CD4-positive, alpha-beta T cell (primary cell): ENCODE measurements at places on chromosomes 16 and 17.
A peak's percentile ranks its signal among the peaks of the same experiment; 100 is the strongest.

DNA sequence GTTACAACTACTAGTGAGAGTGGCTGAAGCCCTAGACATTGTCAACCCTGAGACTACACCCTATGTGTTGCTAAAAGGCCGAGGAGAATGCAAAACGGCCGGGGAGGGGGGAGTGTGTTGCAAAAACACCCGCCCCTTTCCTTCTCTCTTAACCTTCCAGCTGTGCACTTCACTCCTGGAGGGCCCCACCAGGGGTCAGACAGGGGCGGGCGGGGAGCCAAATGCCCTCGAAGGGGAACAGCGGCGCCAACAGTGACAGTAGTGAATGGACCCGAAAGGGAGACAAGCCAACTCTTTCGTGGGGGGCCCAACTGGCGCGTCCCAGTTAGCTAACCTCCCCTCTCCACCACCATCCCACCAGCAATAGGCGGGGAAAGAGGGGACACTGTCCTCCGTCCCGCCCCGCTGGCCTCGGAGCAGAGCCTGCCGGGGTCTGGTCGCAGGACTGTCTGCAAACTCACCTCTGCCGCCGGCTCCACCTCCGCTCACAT lies 352 bp downstream of the MARF1 start:
- DNase-seq = peak; percentile 83

DNA sequence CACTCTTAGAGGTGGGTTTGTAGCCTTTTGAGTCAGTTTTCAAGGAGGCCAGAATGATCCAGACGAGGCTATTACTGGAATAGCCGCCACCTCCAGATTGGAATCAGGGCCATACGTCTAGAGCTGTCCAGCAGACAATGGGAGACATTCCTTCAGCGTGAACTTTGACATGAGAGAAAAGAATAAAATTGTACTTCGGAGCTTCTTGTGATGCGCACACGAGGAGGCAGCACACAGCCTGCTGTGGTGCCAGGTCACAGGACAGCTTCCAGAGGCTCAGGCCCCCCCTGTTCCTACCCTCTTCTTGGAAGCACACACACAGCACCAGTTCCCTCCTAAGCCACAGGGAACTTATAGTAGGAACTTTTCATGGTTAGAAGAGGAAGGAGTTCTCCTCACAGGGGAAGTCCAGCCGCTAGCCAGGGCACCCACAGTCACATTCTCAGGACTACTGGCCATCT lies 81.0 kb downstream of the VPS53 start:
- DNase-seq = no peak

GRCh38 chr17:65359016-65359415 lies 202.4 kb downstream of the AXIN2 start:
- no peak for DNase-seq

DNA sequence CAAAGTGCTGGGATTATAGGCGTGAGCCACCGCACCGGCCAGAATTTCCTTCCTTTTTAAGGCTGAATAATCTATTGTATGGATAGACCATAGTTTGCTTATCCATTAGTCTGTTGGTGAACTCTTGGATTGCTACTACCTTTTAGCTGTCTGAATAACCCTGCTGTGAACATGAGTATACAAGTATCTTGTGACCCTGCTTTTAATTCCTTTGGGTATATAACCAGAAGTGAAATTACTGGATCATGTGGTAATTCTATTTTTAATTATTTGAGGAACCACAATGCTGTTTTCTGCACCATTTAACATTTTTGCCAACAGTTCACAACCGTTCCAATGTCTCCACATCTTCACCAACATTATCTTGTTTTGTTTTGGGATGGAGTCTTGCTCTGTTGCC lies 4.6 kb upstream of the OTOA start:
- DNase-seq = no peak

DNA sequence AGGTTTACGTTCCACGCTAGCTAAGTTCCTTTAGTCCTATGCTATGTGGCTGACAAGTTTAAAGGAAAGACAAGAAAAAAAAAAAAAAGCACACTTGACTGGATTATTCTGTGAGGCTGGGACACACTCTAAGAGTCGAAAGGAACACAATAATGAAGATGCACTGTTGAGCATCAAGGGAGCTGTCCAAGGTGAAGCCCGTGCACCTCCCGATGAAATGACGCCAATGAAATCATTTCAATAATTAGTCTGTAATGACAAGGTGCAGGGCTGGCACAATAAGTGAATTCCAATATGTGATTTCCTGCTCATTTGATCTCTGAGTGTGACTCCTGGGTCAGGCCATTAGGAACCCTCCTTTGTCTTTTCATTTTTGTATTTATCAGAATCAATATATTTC lies 232.9 kb downstream of the CDH13 start:
- DNase-seq = no peak

GRCh38 chr17:40525294-40525693 lies 23.9 kb upstream of the TNS4 start:
- DNase-seq = no peak

GRCh38 chr17:44338702-44339101 lies 6.4 kb upstream of the GRN start:
- peak; percentile 48 for DNase-seq

GRCh38 chr17:67676305-67676704 lies 41.4 kb upstream of the NOL11 start:
- no peak for DNase-seq

DNA sequence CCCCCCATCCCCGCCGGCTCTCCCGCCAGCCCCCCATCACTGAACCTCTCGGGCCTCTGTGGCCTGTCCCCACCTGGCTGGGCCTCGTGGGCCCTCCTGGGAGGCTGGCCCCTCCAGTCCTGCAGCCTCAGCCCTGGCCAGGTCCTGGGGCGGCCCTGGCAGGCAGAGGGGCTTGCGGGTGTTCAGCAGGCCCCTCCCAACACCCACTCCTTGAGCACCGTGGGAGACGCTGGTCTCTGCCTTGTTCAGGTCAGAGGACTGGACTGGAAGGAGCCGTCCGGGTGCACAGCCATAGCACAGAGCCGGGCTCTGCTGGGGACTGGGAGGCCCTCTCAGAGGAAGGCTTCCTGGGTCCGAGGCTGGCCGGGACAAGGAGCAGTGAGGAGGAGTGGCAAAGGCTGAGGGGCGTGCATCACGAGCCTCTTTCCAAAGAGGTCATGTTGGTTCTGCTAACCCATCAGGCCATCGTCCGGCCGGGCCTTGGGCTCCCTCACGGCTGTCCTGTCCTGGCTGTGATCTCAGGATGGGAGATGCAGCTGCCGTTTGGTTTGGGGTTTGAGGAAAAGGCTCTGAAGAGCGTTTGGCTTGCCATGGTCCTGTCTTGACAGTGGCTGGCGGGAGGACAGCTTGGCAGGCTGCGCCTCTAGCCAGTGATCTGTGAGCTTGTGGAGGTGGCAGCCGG lies 6.3 kb upstream of the PABPN1L start:
- no peak for DNase-seq

GRCh38 chr16:78686601-78687000 lies 587.1 kb downstream of the WWOX start:
- no peak for DNase-seq

GRCh38 chr17:16027708-16028584 lies 28.3 kb downstream of the TTC19 start:
- no peak for DNase-seq

GRCh38 chr16:31869511-31870201 lies 4.0 kb upstream of the ZNF267 start:
- DNase-seq = peak; percentile 95

DNA sequence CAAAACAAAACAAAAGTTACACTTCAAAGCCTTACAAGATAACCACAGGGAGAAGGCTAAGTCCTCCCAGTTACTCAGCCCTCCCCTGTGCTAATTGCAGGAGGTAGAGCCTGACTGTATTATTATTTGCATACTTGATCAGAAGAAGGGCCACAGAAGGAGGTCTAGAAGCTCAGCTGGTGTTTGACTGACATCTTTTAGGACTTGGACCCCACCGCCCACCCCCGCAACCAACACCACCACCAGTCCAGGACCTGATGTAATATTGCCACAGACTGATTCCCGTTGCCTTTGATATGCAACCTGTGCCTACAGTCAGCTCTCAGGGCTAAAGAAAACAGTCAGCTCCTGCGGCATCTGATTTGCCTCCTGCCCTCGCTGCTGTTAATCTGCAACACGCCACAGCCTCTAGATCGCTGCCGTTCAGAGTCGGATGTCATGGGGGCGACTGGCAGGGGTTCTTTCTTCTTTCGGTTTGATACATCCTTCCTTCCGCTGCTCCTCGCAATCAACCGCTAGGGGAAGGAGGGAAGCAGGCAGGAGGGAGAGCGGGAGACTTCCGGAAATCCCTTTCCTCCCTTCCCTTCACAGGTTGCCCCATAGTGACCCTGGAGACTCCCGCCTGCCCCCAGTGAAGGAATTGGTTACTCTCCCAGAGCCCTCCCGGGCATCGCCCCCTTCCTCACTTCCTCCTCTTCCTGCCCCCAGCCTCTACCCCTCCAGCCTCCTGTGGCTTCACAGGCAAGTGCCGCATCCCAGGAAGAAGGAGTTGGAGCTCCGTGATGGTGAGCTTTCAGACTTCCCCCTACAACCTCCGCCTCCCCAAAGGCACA lies 90.5 kb upstream of the SOX9 start:
- DNase-seq = no peak

DNA sequence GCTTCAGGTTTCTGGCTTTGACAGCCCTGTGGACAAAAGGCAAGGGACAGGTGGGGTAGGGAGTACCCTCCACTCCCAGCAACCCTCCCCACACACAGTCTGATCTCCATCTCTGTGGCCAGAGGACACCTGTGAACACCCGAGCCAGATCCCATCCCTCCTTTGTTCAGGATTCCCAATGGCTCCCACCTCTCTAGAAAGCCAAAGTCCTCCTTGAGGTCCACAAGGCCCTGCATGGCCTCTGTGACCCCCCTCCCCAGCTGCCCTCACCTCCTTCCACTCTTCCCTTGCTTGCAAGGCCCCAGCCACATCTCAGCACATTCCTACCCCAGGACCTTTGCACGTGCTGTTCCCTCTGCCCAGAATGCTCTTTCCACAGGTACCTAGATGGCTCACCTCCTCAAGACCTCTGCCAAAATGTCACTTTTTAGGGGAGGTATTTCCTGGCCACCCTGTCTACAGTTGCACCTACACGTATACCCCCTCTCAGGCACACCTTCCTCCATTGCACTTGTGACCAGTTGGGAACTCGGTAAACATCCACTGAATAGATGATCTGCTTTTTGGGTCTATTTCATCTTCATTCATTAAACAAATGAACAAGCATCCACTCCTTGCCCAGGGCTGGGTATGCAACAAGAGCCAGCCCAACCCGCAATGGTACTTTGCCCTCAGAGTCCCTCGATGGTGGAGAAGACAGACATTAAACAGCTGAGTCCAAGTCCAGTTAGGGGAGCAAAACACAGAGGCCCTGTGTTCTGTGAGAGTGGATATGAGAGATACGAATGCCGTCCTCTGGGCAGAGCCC lies 107.0 kb downstream of the CRLF3 start:
- DNase-seq = peak; percentile 16

GRCh38 chr17:79127534-79128135 lies 53.0 kb downstream of the ENGASE start:
- no peak for DNase-seq

GRCh38 chr17:43855061-43855460 lies 8.1 kb downstream of the CD300LG start:
- no peak for DNase-seq

DNA sequence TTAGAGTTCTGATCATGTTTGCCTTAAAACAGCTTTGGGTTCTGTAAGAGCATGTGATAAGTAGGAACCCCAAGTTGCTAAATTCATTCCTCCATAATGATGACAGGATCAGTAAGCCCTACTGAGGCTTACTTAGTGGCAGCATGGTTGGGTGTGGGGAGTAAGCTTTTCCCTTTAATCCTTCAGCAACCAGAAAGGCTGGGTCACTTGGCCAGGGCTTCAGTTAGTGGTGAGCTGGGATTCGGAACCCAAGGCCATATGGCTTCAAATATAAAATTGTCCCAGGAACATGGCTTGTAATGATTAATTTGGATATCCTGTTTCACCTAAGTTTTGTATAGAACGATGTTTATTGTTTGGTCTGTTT lies 850 bp downstream of the GINS3 start:
- DNase-seq = no peak

- DNase-seq = no peak
Observed at GRCh38 chr17:5757314-5757907, 173.1 kb upstream of the NLRP1 start.

- no peak for DNase-seq
Observed at GRCh38 chr16:18931756-18932155, 5.5 kb upstream of the SMG1 start.

DNA sequence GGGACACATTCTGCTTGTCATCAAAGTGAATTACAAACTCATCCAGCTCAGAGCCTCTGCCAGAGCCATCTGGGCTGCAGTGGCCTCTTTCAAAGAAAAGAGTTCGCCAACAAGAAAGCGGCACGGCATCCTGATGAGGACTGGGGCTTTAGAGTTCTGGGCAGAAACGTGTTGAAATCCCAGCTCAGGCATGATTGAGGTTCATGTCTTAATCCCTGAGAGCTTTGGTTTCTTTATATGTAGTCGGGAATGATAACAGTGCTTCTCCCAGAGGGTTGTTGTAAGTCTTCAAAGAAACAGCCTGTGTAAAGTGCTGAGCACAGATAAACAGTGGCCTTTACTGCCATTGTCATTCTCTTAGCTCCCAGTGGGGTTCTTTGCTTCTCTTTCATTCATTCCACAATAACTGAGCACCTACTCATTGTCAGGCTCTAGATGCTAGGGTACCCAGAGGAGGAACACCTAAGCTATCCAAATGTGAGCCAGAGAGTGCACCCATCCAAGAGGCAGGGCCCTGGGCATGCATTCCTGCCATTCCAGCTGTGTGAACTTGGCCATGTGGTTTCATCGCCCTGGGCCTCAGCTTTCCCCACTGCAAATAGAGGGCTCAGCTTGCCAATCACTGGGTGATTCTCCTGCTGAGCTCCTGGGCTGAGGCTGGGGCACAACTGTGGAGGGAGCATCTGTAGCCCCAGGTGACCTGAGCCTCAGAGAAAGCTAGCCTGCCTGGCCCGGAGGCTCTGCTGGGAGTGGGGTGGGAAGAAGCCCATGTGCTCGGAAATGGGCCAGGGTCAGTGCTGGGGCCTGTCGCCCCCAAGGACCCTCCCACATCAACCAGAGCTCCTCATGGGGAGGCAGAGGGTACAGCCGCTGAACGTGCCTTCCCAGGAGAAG lies 38.3 kb upstream of the CRHR1 start:
- DNase-seq = no peak

- DNase-seq = no peak
Observed at GRCh38 chr16:17395849-17396480, 74.8 kb downstream of the XYLT1 start.

DNA sequence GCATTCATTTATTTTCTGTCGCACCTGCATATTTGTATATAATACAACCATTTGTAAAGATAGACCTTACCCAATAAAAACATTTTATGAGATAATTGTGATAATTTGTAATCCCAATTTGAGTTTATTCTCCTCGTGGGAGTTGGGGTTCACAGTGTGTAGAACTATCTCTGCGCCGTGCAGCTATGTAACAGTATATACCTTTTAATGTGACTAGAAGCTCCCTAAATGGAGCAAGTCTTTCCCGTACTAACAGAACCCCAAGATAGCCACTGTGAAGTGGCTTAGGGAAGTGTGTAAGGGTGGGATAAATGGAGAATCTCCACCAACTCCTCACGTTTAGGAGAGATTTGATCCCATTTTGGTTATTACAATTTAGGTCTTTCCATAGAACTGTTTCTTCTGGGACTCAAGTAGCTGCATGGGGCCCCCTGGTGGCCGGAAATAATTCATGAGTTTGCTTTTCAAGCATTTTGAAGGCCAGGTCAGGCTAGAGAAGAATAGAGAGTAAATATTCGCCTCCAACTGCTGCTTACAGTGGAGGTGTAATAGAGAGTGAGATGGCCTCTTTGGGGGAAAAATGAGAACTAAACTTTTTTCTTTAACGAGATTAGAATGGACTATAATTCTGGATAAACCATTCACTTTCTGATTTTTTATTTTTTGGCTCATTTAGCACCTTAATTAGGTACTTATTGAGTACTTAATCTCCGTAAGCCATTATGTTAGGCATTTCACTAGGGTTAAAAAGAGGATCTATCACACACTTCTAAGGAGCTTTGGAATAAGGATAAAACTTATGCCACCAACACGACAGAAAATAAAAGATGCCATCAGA lies 4.5 kb downstream of the TMEM100 start:
- peak; percentile 35 for DNase-seq
